ENCODE measurements at places on chromosomes 3 and 15. TPM values are rescaled to one million over a fixed set of nuclear protein-coding genes. Genes with fewer than 3 reads are reported as not detected.
A peak's percentile ranks its signal among the peaks of the same experiment; 100 is the strongest.

The GOLGA6L4 gene
- total RNA-seq, result 0.48 TPM

DNA sequence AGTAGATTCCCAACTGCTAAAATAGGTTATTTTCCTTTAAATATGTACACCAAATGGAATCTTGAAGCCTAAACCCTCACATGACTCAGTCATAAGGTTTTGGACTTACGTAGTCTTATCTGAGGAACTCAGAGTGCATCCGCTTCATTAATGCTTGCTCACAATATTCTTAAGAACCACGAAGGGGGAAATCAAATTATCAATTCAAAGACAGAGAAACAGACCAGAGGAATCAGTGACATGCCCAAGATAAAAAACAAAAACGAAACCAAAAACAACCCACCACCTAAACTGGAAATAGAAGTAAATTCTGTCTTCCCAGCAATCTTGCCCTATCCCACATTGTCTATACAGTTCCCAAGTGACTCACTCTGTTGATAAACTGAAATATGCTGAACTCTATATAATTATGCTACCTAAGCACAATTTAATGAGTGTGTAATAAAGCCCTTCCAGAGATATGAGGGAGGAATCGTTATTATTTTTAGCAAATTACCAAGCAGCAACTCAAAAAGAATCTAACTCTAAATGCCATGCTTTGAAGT is 135.4 kb upstream of the CBLB start:
- no peak for DNase-seq

The TRH gene
- not detected for total RNA-seq

The CHRD gene
- 5.2 TPM for total RNA-seq

The HYKK gene
- total RNA-seq, result 7.1 TPM

The GOLGA8H gene
- total RNA-seq, result not detected

DNA sequence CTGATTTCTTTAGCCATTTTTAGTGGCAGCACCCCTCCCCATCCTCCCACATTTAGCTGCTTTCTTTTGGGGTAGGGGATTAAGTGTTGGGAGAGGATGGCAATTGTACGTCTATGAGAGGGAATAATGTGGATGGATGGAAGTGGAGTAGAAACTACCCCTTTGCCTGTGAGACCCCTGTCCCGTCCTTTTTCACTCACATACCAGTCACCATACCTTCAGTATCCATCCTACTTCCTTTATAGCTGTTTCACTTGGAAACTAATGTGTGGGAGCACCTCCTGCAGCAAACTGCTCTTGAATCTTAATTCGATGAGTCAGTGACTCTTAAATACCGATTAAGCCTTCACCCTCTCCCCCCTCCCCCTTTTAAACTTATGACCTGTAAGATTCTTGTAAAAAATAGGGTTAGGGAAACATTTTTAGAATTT is 730 bp downstream of the SPRED1 start:
- peak; percentile 75 for DNase-seq
